Renal cortical epithelial cell (primary cell): ENCODE measurements at places on chromosomes 1 and 21.
A peak's percentile ranks its signal among the peaks of the same experiment; 100 is the strongest.

DNA sequence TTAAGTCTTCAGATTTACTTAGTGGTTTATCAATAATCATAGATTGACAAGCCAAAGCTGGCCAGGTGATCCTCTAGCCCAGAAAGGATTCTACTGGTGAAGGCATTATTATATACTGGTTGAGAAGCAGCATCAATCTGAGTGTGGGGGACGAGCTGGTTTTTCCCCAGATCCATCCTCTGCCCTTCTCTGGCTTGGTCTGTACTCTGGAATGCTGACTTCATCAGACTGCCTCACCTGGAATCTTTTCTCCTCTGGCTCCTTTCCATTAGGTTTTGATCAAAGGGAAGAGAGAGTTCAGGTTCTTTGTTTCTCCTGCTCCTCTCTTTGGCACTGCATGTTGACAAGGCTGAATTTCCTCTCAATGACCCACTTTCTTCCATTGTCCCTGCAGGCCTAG lies 93.9 kb downstream of the KCTD3 start:
- DNase-seq = no peak

- DNase-seq = no peak
Observed at GRCh38 chr1:233603478-233603877, 10.4 kb upstream of the KCNK1 start.

- no peak for DNase-seq
Observed at GRCh38 chr1:16979475-16980327, 719 bp downstream of the MFAP2 start.

- no peak for DNase-seq
Observed at GRCh38 chr1:63127376-63127775, 195.0 kb upstream of the FOXD3 start.

DNA sequence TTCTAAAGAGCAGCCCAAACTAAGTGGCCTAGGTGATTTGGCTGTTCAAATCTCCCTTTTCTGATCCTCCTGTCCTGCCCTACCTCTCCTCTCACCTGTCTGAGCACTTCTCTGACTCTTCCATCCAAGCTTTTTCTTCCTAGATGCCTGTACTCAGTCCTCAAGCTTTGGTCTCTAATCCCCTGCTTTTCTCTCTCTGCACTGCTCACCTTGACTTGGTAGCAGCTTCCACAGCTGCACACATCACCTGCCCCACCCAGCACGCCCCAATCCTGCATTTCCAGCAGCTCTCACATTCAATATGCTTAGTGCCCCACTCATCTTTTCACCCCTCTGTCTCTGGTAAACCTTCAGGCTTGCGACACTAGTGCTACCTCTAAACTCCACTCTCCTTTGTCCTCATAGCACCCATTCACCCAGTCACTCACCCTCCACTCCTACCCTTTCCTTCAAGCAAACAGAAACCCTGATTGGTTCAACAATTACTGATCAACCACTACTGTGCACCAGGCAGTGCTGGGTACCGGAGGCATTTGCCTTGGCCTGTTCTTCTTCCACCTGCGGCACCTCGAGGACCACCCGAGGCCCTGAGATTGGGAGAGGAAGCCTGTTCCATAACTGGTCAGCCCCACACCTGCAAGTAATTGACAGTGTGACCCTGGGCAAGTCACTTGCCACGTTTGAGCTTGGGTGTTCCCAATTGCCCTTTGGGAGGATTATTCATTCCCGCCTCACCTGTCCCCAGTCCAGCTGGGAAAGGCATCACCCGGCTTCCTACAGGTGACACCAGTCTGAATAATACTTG lies 136.1 kb upstream of the EDN2 start:
- DNase-seq = no peak

DNA sequence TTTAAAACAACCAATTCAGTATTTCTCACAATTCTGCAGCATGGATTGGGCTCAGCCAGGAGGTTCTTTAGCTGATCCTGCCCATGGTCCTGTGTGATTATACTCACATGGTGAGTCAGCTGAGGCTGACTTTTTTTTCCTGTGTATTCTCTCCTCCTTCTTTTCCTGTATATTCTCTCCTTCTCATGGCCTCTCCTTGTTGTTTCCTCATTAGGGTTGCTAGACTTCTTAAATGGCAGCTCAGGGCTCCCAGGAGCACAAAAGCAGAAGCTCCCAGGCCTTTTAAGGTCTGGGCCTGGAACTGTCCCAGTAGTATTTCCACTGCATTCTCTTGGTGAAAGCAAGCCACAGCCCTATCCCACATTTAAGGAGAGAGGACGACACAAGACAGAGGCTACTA lies 26.8 kb downstream of the VANGL1 start:
- no peak for DNase-seq

DNA sequence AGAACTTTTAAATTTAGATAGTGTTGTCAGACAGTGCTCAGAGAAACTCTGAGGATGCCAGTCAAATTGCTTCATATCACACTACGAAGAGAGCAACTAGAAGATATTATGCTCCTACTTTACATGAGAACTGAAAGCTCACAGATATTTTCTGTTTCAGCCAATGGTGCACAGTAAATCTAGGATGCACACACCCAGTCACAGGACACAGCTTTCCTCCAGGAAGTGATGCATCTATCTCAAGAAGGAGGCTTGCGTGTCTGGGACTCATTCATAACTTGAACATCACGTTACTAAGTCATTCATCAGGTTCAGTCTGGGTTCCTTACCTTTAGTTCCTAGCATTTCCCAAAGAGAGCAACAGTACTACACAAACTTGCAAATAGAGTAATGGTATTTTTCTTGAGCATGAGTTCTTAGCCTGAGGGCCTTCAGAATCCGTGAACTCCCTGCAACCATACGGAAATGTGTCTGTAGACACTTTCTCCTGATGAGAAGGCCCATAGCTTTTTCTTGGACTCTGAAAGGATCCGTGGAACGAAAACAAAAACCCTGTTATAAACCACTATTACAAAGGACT lies 12.2 kb downstream of the ZNF697 start:
- DNase-seq = peak; percentile 39

DNA sequence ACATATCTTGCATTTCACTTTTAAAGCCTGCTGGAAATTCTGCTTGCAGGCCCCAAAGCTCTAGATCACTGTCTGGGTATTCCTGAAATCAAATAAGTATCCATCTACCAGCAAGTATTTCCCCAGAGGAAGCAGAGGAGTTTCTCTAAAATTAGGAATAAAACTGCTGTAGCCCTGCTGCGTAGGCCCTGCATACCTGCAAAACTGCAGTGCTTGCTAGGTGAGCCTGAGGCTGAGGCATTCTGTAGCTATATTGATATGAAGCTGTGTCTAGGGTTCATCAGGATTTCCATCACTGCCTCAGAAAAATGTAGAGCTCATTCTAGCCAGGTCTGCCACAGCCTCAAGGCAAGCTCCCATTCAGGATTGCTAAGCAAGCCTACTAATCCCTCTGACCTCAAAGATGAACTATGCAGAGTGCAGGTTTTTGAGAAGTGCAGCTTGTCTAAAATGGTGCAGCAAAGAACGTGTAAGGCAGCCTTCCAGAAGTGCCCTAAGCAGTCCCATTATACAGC lies 28.7 kb downstream of the NPHS2 start:
- DNase-seq = no peak

DNA sequence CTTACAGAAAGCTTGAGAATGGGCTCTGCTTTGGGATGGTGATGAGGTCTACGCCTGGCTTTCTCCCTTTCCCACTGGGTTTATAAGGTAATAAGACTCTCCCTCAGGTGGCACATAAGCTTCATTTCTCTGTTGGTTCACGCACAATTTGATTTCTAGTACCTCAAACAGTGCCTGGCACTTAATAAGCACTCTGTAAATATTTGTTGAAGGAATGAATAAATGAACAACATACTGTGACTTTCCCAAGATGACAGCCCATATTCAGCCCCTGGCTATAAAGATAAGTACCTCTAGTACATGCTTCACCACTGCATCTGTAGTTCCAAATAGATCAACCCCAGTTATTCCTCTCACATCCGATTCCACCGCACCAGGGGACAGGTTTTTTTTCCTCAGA lies 17.8 kb downstream of the COPA start:
- no peak for DNase-seq

- DNase-seq = no peak
Observed at GRCh38 chr1:165454091-165454610, 9.2 kb upstream of the RXRG start.

DNA sequence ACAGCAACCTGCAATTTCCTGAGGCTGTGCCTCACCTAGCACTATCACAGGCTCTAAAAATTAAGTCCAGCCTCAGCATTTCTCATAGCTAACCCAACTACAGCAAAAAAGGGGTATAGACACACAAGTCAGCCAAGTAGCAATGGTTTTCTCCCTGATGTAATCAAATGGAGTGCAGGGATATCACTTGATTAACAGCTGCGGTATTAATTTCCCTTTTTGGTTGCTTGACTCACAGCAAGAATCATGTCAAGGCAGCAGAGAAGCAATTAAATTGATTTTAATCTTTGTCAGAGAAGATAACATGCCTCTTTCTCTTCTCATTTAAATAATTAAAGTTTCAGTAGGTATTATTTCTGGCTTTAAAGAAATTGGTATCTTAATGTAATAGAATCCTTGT lies 278.9 kb downstream of the RWDD3 start:
- DNase-seq = no peak

DNA sequence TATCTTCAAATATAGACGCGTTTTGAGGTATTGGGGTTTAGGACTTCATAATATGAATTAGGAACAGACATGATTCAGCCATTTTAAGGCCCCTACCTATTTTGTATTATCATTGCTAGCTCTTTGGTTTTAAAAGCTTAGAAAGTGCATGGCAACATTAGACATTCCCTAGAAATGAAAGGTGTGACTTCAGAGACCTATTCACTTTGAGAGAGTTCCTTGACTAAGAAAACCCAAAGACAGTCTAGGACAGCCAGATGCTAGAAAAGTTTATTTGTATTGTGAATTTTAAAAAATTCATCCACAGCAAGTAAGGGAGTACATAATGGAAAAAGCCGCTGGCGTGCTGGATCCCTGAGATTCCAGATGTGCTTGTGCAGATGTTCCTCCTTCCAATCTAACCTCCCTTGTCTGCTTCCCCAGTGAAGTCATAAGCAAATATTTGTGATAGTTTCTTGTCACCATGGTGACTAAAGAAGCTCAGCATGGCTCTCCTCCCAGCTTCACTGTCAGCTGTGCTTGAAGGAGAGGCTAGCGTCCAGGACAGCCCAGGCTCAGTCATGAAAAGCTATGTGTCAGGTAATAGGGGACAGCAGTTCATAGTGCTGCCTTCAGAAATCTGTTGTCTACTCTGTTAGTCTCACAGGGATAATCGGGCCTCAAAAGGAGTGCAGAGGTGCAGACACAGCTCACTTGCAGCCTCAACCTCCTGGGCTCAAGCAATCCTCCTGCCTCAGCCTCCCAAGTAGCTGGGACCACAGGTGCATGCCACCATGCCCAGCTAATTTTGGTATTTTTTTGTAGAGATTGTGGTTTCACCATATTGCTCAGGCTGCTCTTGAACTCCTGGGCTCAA lies 34.8 kb downstream of the KPNA6 start:
- peak; percentile 53 for DNase-seq

DNA sequence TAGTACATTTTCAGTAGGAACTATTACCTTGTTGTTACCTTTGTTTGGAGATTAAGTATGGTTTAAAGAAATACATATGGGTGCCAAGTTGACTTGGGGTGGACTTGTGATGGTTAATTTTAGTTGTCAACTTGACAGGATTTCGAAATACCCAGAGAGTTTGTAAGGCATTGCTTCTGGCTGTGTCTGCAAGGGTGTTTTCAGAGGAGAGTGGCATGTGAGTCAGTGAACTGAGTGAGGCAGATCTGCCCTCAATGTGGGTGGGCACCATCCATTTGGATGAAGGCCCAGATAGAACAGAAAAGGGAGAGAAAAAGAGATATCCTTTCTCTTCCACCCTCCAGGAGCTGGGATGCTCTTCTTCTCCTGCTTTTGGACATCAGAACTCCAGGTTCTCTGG lies 315.5 kb downstream of the GPATCH2 start:
- DNase-seq = peak; percentile 88

DNA sequence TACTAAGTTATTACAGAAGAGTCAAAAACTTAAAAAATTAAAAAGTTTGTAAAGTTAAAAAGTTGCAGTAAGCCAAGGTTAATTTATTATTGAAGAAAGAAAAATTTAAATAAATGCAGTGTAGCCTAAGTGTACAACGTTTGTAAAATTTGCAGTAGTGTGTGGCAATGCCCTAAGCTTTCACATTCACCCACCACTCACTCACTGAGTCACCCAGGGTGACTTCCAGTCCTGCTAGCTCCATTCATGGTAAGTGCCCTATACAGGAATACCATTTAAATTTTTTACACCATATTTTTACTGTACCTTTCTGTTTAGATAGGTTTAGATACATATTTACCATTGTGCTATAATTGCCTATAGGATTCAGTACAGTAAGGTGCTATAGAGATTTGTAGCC lies 88.6 kb downstream of the CTH start:
- DNase-seq = peak; percentile 57

- DNase-seq = no peak
Observed at GRCh38 chr1:209767706-209768105, 11.9 kb downstream of the TRAF3IP3 start.

- DNase-seq = peak; percentile 31
Observed at GRCh38 chr1:103112546-103112945, 4.2 kb upstream of the COL11A1 start.

GRCh38 chr1:71593523-71593922 lies 512.7 kb upstream of the ZRANB2 start:
- DNase-seq = no peak

DNA sequence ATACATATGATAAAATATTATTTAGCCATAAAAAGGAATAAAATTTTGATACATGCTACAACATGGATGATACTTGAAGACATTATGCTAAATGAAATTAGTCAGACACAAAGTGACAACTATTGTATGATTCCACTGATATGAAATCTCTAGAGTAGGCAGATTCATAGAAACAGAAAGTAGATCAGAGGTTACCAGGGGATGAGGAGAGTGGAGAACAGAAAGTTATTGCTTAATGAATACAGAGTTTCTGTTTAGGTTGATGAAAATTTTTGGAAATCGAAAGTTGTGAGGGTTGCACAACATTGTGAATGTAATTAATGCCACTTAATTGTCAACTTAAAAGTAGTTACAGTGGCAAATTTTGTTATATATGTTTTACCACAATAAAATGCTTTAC lies 315.7 kb upstream of the USP25 start:
- DNase-seq = no peak

DNA sequence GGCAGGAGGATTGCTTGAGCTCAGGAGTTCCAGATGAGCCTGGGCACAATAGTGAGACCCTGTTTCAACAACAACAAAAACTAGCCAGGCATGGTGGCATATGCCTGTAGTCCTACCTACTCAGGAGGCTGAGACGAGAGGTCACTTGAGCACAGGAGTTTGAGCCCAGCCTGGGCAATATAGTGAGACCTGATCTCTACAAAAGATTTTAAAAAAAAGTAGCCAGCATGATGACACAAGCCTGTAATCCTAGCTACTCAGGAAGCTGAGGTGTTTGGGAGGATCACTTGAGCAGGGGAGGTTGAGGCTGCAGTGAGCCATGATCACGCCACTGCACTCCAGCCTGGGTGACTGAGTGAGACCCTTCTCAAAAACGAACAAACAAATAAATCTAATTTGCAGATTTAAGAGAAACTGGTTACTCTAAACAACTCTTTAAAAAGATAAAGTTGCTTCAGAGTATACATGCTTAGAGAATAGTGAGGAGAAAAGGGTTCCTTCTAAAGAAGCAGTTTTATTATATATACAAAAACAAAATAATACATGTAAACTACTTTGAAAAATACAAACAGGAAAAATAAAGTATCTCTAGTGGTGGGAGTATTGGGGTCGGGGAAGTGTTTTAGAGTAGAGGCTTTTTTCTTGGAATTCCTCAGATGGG lies 88.4 kb downstream of the ADCY10 start:
- DNase-seq = no peak

- DNase-seq = no peak
Observed at GRCh38 chr1:29524285-29525065, 288.2 kb downstream of the PTPRU start.
